ENCODE measurements at places on chromosomes 3 and 15.

DNA sequence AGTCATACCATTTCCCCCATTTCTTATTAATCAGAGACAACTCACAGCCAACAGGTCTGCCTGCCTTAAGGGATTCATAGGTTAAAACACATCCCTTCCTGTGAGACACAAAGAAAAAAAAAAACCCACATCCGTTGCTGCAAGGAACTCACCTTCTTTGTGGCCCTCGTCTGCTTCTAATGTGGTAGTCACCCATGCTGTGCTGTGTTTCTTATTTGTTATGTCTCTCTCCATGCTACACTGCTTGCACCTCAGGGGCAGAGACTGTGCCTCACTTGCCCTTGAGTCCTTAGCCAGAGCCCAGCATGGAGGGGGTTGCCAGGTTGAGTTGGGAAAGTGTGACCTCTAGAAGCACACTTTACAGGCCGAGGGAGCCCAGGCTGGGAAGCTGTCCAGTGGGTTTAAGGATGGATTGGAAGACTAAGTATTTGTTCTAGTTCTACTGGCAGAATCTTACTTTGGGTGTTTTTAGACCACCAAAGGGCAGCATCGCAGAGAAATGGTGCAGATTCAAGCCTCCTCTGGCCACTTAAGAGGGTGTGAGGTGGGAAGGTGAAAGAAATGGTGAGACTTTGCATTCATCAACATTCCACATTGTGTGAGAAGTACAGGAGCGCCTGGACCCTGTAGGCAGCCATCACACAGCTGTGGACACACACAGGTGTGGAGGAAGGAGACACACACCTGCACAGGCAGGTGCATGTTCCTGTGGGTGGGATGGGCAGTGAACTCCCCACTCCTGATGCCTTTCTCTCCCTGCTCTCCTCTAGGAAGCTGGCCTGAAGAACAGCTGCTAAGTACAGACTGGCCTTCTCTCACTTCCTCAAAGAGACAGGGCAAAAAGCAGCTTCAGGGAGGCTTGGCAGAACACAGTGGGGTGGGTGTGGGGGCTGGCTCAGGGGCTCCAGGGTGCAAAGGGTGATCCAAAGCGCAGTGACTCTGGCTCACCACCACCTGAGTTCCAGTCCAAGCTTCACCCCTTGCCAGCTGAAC is 48.8 kb downstream of the GLB1 start:
- DNase-seq, result peak; percentile 84

DNA sequence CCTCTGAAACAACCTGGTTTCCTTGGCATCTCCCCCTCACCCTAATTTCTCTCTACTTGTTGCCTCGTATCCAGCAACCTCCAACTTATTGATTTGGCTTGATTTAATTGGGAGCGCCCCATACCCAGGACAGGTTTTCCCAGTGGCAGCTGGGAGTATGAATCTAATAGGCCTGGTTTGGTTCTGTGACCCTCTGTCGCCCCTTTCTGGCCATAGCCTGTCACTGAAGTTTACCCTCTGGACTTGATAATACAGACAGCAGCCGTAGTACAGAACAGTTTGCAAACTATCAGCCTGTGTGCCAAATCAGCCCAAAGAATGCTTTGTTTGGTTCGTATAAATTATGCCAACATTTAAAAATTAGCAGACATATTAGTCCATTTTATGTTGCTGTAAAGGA is 525.1 kb upstream of the GOLIM4 start:
- no peak for DNase-seq

DNA sequence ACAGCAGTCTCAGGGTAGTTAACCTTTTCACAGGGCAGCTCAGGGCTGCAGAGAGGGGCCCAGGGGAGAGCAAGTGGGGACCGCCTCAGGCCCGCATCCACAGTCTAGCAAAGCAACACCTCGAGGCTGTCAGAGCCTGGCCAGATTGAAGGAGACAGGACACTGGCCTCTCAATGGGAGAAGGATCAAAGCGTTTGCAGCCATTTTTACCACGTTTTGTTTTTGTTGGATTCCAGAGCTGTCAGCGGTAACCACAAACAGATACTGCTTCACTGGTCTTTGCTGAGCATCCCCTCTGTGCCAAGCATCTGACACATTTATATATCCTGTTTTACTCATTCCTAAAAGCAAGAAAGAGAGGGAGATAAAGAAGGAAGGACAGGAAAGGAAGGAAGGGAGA is 153.8 kb downstream of the SHQ1 start:
- no peak for DNase-seq

DNA sequence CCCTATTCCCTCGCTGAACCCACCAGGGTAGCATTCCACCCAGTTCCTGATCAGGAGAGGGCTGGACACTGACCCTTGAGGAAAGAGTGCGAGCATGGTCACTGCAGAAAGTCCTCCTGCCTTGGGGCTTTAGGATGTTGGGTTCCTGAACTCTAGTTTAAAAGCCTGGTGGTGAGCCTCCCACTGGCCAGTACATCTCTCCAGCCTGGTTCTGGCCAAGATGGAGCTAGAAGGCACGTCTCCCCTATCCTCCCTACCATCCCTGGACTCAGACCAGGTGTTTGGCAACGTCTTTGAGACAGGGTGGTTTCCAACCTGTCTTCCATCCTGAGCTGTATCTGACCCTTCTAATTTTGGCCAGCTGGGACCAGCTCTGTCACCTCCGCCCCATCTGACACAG is 31.4 kb downstream of the NBEAL2 start:
- DNase-seq, result no peak

DNA sequence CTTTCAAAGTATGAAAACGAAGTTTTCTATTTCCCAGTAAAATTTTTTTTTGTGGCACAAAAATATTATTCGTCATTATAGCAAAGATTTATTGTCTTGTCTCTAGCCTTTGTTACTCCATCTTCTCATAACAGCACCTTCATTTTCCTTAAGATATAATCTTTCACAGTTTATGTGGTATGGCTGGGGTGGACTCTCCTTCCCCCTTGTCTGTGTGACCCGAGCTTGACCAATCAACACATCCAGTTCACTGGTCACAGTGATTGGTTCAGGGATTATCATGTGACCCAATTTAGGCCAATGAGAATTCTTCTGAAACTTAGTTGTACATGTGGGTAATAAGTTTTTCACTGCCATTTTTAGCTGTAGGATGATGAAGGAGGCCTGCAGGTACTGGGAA is 71.2 kb upstream of the DCBLD2 start:
- DNase-seq, result no peak

DNA sequence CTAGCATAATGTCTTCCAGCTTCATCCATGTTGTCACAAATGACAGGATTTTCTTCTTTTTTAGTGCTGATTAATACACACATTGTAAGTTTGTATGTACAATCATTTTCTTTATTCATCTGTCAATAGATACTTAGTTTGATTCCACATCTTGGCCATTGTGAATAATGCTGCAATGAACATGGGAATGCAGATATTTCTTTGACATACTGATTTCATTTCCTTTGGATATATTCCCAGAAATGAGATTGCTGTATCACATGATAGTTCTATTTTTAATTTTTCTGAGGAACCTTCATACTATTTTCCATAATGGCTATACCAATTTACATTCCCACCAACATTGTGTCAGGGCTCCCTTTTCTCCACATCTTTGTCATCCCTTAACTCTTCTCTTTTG is 117.9 kb downstream of the MEIS2 start:
- no peak for DNase-seq

GRCh38 chr15:22877607-22878006 is 39.1 kb downstream of the NIPA2 start:
- no peak for DNase-seq

- no peak for DNase-seq
Measured at GRCh38 chr3:13282986-13283876, 136.9 kb downstream of the NUP210 start.

GRCh38 chr15:25182736-25183445 is 228.1 kb downstream of the SNRPN start:
- no peak for DNase-seq

- DNase-seq, result peak; percentile 70
Measured at GRCh38 chr15:40941528-40942336, 11.5 kb upstream of the CHAC1 start.

Measured in CD8-positive, alpha-beta memory T cell (primary cell).